GM18507 (cell line): ENCODE measurements at places on chromosomes 1 and 21.

GRCh38 chr1:43912607-43913006 is 21.0 kb upstream of the ARTN start:
- DNase-seq: no peak

DNA sequence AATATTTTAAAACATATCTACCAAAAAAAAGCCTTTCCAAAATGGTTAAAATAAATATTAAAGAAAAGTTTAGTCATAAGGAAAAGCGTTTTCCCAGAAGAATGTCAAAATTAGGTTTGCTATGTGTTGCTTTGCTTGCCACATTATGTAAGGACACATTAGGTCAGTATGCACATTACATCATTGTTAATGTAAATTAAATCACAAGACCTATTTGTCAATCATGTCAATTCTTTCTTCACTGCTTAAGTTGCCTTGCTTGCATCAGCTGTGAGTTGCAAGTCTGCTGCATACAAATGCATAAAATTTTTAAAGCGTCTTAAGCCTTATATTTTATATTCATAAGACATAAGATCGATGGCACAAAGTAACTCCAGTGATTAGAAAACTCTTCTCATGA is 448.9 kb downstream of the PCP4 start:
- no peak for DNase-seq

DNA sequence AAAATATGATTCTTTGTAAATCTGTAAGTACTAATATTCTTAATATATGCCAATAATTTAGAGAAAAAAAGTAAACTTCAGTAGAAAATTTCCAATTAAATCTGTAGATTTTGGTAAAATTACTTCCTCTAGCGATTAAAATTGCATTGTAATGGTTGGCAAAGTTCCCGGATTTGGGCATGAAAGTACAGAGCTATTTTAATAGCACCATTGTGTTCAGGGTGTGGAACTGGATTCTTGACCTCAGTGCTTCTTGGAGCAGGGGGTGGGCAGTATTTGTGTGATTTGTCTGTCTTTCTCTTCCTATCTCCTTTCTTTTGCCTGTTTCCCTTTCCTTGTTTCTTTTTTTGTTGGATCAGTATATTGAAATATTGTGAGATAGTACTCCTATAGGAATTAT is 72.1 kb downstream of the DNM3 start:
- DNase-seq: no peak

DNA sequence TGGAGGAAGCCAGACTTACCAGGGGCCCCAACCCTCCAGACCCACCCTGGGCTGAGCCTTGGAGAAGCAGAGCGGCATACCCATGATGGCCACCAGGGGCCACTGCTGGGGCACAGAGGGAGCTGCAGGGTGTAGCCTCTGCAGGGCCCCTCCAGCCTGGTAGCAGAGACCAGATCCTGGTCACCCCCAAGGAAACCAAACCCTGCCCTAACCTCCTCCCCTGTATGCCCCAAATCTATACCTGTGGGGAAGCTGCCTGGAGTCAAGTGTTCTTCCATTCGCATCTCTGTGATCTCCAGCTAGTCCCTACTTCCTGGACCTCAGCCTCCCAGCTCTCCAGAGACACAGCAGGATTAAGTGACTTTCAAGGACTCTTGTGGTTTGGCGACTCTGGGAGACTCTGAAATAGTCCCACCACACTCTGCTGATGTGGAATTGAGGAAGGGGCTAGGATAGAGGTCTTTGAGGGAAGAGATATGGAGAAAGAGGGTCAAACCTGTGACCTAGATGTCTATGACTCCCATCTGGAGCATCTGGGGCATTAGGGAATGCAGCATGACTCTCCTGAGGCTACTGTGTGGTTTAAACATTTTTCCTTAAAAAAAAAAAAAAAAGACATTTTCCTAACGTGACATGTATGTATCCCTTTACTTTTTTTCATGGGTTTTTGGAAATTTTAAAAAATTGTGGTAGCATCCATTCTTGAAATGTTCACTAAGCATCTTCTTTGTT is 119.2 kb upstream of the IPO9 start:
- peak; percentile 57 for DNase-seq

DNA sequence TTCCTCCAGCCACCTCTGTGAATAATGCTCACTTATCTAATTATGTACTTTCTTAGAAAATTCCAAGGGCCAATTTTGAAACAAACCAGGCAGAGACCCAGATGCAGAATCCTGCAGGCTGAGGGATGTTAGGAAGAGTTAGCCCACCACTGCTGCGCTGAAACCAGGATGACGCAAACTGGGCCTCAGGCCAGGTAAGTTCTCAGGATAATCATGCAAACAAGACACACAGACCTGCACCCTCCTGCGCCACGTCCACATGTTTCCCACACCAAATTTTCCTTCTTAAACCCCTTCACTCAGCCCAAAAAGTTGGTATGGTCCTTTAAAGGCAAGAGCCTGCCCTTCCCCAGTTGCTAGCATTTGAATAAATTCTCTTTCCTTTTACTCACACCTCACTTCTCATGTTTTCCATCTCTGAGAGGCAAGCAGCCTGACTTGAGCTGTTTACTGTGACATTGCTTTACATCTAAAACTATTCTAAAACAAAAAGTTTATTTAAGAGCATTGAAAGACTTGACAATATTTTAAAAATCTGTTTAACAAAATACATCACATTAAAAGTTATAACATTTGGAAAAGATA is 887.1 kb downstream of the LRRIQ3 start:
- DNase-seq: no peak
